Stimulated activated CD8-positive, alpha-beta memory T cell treated with anti-CD3 and anti-CD28 coated beads, Interleukin-15, amount 100 ng/mL, for 24 hours (primary cell): ENCODE measurements at places on chromosomes 13 and 19.

- DNase-seq, result no peak
Observed at GRCh38 chr19:6765738-6766356, 1.4 kb downstream of the SH2D3A start.

DNA sequence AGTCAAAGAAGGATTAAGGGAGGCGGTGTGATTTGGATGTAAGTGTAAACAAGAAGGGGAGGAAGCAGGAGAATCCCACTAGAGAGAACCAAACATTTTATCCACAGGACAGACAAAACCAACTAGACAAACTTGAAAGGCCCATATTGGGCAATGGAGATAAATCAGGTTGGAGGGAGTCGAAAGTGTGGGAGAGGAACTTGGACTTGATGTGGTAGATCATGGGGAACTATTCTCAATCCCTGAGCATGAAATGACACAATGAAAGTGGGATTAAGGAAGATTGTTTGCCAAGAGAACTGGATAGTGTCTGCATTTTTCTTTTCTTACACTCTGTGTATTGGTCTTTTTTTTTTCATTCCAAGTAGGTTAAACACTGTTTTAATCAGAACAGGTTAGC lies 17.9 kb downstream of the GPR183 start:
- no peak for DNase-seq

- no peak for DNase-seq
Observed at GRCh38 chr19:2266183-2266993, 10.2 kb upstream of the JSRP1 start.

DNA sequence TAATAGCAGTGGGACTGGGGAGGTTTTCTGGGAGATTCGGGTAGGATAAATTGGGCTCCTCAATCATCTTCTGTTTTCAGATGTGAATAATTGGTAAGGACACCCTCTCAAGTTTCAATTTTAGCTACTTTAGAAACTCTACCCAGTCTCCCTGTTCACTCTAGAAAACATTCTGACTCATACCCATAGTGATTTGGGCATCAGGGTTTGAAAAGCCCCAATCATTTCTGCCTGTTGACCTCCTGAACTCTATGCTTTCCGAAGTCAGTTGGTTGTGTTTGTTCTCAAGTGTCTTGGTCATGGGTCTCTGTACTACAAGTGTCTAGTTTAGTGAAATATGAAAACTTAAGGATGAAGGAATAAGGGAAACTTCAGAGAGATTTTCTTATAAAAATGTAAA lies 911.3 kb upstream of the GPC6 start:
- DNase-seq, result no peak

DNA sequence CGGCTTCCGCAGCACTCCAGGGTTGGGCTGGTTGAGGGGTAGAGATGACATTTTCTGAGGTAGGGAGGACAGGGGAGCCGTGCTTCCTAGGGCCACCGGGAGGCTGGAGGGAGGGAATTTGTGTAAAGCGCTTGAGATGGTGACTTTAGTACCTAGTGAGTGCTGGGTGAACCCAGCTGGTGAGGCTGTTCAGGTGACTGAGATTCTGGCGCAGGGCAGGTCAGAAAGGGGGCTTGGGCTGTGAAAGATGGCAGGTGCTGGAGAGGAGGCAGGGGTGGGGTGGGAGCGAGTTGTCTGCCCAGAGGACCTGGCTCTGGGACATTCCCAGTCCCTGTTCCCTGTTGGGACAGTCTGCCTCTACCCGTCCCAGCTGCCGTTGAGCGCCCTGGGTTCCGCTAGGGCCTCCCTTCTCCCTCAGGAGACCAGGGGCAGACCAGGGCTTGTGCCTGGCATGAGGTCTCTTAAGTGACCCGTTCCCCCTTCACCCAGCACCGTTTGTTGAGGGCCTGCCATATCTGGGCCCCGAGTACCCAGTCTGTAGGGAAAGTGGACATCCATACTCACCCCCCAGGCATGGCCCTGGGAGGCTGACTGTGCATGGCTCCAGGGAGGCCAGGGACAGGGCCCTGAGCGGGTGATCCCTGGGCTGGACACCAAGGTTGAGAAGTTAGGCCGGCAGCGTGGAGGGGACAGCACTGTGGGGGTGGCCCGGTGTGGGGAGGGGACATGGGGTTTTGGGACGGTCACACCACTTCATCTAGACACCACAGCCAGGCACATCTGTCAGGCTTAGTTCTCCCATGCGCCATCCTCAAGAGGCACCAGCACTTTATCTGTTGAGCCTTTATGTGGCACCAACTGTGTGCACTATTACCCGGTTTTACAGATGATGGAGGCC lies 5.0 kb downstream of the PTOV1 start:
- no peak for DNase-seq

GRCh38 chr19:34639491-34640085 lies 37.4 kb downstream of the SCGB2B2 start:
- peak; percentile 34 for DNase-seq

DNA sequence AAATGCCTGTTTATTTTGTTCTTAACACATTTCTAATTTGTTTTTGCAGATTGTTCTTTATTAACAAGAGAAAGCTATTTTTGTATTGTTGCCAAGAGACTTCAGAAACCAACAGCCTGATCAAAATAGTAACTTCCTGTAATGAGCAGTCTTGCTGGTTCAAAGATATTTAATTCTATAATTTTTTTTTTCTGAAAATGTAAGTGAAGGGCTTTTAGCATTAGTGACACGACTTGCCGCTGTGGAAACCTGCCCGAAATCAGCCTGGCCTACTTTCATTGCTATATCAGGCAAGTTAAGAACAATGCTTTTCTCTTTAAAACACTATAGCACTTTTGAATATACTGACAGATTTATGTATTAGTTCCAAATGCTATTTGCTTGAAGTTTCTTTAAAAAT lies 374.3 kb downstream of the EFNB2 start:
- DNase-seq, result no peak

GRCh38 chr19:46330319-46330918 lies 16.5 kb upstream of the PPP5C start:
- no peak for DNase-seq

DNA sequence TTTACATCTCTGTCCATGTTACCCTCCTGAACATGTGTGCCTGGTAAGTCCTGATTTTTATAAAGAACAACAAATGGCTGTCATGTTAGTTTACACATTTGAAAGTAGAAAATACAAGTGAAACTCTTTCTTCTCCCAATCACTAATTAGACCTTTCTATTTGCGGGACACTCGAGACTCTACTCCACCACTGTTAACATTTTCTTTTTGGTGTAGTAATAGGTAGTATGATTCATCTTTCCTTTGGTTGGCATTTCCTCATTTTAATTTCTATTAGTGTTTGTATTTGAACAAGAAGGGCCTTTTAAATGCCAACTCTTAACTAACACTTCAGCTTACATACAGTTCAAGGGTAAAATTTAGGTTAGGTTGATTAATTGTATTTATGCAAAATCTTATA lies 371.1 kb downstream of the PCDH9 start:
- no peak for DNase-seq

- DNase-seq, result peak; percentile 29
Observed at GRCh38 chr19:2083174-2083854, 12.8 kb downstream of the MOB3A start.

- DNase-seq, result no peak
Observed at GRCh38 chr19:10823690-10824089, 12.3 kb downstream of the TMED1 start.

- DNase-seq, result no peak
Observed at GRCh38 chr13:113874579-113875428, 10.9 kb upstream of the GAS6 start.

- no peak for DNase-seq
Observed at GRCh38 chr13:42022796-42023493, 25.5 kb upstream of the DGKH start.

DNA sequence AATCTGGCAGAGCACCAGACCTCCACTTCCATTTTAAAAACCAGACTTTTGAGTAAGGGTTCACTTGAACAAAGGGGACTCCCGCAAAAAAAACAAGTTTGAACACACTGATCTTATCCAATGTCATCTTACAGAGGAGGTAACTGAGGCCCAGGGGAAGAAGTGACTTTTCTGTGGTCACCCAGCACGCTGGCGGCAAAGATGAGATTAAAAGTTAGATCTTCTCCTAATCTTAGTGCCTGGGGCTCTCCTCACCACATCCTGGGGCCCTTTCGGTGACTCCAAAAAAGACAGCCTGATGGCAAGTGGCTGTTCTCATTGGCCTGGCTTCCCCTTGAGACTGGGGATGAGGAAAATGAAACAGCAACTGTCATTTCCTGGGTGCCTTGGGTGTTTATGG lies 101.8 kb upstream of the ZNF98 start:
- no peak for DNase-seq

GRCh38 chr19:31114585-31114984 lies 234.7 kb downstream of the TSHZ3 start:
- no peak for DNase-seq

- DNase-seq, result no peak
Observed at GRCh38 chr19:52694921-52695320, 39.9 kb downstream of the ZNF611 start.

DNA sequence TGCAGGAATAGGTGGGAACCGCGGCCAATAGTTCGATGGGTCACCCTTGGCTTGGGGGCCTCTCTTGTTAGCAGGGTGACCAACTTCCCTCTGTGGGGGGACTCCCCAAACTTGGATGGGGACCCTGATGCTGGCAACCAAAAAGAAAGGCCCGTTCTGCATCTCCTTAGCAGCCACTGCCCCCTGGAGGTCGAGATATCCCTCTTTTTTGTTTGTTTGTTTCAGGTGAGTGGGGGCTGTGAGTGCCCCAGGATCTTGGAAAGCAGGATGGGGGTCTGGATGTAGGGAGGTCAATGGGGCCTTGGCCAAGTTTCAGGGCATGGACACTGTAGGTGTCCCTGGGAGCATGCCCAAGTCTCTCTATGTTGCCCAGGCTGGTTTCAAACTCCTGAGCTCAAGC lies 7.7 kb upstream of the CRTC1 start:
- DNase-seq, result no peak

DNA sequence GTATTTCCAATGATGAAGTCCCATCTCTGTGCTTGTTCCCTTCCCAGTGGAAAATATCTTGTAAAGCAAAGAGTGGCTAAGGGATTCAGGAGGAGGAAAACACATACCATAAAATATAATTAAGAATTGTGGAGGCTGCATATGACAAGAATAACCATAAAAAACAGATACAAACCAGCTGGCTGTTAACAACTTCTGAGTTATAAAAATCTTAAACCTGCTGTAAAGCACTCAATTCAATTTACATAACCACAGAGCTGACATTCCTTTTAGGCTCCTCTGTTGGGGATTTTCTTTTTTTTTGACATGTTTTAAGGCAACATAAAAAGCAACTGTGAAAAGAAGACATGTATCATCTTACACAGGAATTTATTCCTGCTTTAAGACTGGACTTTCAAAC lies 207.6 kb downstream of the DACH1 start:
- DNase-seq, result no peak

DNA sequence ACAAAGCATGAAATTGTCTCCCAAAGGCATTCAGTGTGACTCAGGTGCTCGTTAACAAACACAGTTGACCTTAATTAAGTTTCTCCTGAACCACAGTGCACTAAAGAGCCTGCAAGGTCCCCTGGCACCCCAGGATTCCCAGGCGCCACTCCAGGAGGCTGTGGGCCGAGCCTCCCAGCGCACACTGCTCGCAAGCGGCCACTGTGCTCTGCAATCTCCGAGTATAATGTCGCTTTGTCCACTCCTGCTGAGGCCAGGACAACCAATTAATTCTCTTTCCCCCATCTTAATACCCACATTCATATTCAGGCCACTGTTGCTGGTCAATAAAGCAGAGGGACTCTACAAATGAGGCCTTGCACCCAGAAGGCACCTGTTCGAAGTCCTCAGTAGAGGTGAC lies 8.8 kb downstream of the RAB20 start:
- DNase-seq, result no peak

- DNase-seq, result no peak
Observed at GRCh38 chr19:4717191-4717965, 6.3 kb downstream of the DPP9 start.

GRCh38 chr13:97136418-97136817 lies 85.7 kb upstream of the MBNL2 start:
- no peak for DNase-seq

DNA sequence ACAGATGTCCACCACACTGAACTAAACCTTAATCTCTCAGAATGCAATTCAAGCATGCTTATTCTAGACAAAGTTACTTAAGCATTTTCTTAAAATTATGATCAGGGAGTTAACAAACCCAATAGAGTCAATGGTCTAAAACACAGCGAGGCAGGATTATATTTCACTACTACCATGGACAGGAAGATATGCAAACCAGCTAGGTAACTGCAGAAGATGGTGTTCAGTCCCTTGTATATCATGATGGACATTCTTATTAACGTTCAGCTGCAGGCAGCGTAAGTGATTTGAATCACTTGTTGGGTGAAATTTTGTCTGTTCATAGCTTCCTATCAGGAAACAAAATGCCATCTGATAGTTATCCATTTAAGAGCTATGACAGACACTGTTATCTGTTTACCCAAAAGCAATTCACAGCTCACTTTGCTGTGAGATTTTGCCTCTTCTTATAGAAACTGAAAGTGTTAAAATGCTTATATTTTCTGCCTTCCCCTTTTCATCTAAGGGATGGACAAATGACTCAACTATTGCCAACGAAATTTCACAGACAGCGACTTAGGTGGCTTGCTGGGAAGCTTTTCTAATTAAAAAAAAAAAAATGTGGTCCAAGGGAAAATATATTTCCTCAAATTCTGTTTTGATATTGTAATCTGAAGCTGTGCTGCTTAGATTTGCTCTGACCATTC lies 591.9 kb downstream of the DACH1 start:
- no peak for DNase-seq

- DNase-seq, result no peak
Observed at GRCh38 chr13:113526466-113527220, 36.1 kb upstream of the DCUN1D2 start.

DNA sequence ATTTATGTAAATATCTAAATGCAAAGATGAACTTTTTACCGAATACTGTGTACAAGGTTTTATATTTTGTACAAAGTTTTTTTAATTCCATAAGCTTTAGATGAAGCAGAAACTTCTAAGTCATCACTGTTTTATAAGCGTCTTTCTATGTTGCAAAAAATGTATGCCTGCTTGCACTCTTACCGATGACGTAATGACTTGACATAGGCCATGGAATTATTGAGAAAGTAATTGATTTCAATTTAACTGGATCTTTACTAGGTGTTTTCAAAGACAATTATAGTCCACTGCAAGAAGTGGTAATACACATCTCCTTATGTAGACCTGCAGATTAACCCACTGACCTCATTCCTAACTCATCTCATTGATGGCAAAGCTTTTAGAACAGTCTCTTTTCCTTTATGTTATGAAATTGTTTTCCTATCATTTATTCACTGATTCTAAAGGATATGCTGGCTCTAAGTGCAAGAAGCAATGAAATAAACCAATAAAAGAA lies 10.4 kb downstream of the DACH1 start:
- no peak for DNase-seq

- no peak for DNase-seq
Observed at GRCh38 chr19:30545752-30546151, 173.6 kb downstream of the ZNF536 start.

DNA sequence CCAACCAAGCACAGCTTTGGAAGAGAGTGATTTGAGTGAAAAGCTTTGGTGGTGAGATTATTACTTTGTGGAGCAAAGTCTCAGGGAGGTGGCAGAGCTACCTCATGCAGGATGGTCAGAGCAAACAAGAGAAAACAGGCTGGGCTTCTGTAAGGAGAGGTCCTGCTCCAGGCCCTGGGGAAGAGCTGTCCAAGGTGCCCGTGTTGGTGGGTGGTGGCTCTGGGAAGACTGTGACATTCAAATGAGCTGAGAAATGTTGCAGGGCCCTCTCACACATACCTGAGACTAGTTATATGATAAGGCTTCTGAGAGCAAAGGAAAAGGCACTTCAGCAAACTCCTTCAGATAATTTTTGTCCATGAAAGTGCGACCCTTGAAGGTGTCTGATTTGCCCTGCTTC lies 205.5 kb upstream of the SOX21 start:
- no peak for DNase-seq
